T-cell (primary cell): ENCODE measurements at places on chromosomes 2 and 18.

- no peaks in the 10 kb centered on the region for H3K36me3 ChIP-seq
- H3K27ac ChIP-seq: no peak overlapping the region
- DNase-seq: no peak
Measured at GRCh38 chr2:218031771-218032257, 29.0 kb upstream of the TNS1 start.

GRCh38 chr2:85678377-85678776, 10.4 kb upstream of the SFTPB start:
- peaks cover 15% of the 10 kb centered on the region for H3K4me1 ChIP-seq
- H3K27ac ChIP-seq: no peak overlapping the region
- H3K27me3 ChIP-seq: peaks cover 17% of the 10 kb centered on the region
- DNase-seq: no peak
- no peaks in the 10 kb centered on the region for H3K36me3 ChIP-seq

DNA sequence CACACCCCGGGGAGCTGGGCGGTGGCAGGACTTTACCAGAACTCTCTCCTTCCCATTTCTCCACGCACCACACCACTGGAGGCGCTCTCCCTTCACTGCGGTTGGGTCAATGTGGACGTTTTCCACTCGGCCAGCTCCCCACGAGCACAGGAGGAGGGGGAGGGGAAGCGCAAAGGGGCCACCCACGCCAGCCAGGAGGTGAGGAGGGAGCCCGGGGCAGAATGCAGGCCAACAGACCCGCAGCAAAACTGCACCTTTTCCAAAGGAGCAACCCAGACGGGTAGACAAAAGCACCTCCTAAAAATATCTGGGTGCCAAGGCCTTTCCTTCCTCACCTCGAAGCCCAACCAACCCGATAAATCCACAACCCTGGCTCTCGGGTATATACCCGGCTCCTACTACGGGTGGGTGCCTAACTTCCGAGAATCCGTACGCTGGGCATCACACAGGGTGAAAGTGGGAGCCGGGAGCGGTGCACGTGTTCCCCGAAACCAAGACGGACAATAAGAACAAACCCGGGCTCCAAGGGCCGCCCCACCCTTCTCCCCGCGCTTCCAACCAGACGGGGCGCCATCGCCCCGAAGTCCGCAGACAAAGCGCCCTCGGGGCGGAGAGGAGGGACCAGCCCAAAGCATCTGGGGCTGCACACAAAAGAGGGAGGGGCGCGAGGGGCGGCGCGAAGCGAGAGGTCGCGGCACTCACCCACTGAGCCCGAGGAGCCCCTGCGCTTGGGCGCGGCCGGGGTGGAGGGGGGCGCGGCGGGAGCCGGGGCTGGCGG, 1.0 kb downstream of the RTN4 start:
- H3K36me3 ChIP-seq: no peaks in the 10 kb centered on the region
- H3K27me3 ChIP-seq: no peaks in the 10 kb centered on the region
- H3K27ac ChIP-seq: peak overlapping the region; percentile 48
- peak; percentile 26 for DNase-seq
- peak overlapping the region; percentile 91 for H3K4me3 ChIP-seq
- H3K4me1 ChIP-seq: peaks cover 25% of the 10 kb centered on the region

GRCh38 chr2:37104178-37104577, 19.9 kb downstream of the GPATCH11 start:
- no peak overlapping the region for H3K4me3 ChIP-seq
- DNase-seq: no peak
- no peak overlapping the region for H3K27ac ChIP-seq
- H3K27me3 ChIP-seq: no peaks in the 10 kb centered on the region
- H3K36me3 ChIP-seq: peaks cover 62% of the 10 kb centered on the region

GRCh38 chr2:113274432-113274831, 4.3 kb downstream of the PAX8 start:
- no peaks in the 10 kb centered on the region for H3K36me3 ChIP-seq
- no peak for DNase-seq
- no peak overlapping the region for H3K4me3 ChIP-seq
- peaks cover 5% of the 10 kb centered on the region for H3K4me1 ChIP-seq
- H3K27ac ChIP-seq: no peak overlapping the region

GRCh38 chr2:16813593-16813992, 148.0 kb upstream of the CYRIA start:
- no peaks in the 10 kb centered on the region for H3K4me1 ChIP-seq
- no peak for DNase-seq
- no peak overlapping the region for H3K4me3 ChIP-seq
- no peak overlapping the region for H3K27ac ChIP-seq
- H3K36me3 ChIP-seq: no peaks in the 10 kb centered on the region

GRCh38 chr2:197784956-197785941, at the start of gene BOLL:
Gene BOLL (minus strand): TSS chr2:197785319. CDS start chr2:197781850, 3,469 bp downstream.
- H3K4me3 ChIP-seq: peak within 1 kb of the TSS; percentile 57
- no peak within 1 kb of the TSS for H3K27ac ChIP-seq
- H3K4me1 ChIP-seq: no peaks in the 10 kb centered on the region
- peaks cover 26% of the 10 kb centered on the region for H3K27me3 ChIP-seq
- no peaks in the 10 kb centered on the region for H3K36me3 ChIP-seq

- no peak for DNase-seq
- no peaks in the 10 kb centered on the region for H3K36me3 ChIP-seq
- H3K27me3 ChIP-seq: no peaks in the 10 kb centered on the region
- H3K4me1 ChIP-seq: no peaks in the 10 kb centered on the region
- no peak overlapping the region for H3K27ac ChIP-seq
Measured at GRCh38 chr2:195026261-195026660, 630.8 kb upstream of the SLC39A10 start.

- H3K36me3 ChIP-seq: no peaks in the 10 kb centered on the region
- H3K4me1 ChIP-seq: no peaks in the 10 kb centered on the region
- DNase-seq: no peak
- no peaks in the 10 kb centered on the region for H3K27me3 ChIP-seq
- no peak overlapping the region for H3K4me3 ChIP-seq
Measured at GRCh38 chr18:60421356-60422118, 49.0 kb upstream of the MC4R start.

GRCh38 chr2:189056200-189057106, 82.3 kb downstream of the COL3A1 start:
- no peak overlapping the region for H3K4me3 ChIP-seq
- no peaks in the 10 kb centered on the region for H3K36me3 ChIP-seq
- H3K4me1 ChIP-seq: no peaks in the 10 kb centered on the region
- DNase-seq: no peak

GRCh38 chr2:209977386-209978239, 24.8 kb upstream of the RPE start:
- no peaks in the 10 kb centered on the region for H3K4me1 ChIP-seq
- no peak overlapping the region for H3K4me3 ChIP-seq
- no peak overlapping the region for H3K27ac ChIP-seq
- no peak for DNase-seq

DNA sequence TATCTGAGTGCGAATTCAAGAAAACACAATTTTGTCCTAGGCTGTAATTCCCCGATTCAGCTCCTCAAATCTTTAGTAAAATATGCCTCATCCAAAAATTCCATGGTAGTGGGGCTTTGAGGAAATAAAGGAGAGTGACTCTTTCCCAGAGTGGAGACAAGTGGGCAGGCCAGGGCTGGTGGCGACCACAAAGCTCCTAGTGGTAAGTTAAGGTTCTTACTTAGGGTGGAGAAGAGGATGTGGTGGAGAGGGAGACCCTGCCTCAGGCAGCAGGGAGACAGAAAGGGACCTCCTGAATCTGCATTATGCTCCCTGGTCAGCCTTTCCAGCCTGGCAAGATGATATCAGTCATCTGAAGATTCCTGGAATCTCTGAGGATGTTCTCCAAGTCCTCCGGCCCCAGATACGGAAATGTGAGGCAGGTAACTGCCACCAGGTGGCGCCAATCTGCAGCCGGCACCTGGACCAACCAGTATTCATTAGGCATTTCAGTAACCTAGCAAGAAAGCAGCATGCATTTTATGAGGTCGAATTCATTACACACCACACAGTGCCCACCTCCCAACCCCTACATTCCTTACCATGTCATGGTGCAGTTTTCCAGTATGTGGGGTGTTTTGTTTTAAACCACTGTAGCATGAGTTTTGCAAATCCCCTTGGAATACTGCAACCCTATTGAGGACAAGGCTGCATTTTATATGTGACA, 106.4 kb downstream of the POLE4 start:
- no peak overlapping the region for H3K4me3 ChIP-seq
- DNase-seq: peak; percentile 22
- no peaks in the 10 kb centered on the region for H3K36me3 ChIP-seq
- no peaks in the 10 kb centered on the region for H3K4me1 ChIP-seq
- H3K27me3 ChIP-seq: no peaks in the 10 kb centered on the region

GRCh38 chr18:24928301-24928878, 423.6 kb downstream of the ZNF521 start:
- H3K27me3 ChIP-seq: no peaks in the 10 kb centered on the region
- no peak overlapping the region for H3K27ac ChIP-seq
- no peaks in the 10 kb centered on the region for H3K4me1 ChIP-seq
- DNase-seq: no peak
- no peaks in the 10 kb centered on the region for H3K36me3 ChIP-seq

DNA sequence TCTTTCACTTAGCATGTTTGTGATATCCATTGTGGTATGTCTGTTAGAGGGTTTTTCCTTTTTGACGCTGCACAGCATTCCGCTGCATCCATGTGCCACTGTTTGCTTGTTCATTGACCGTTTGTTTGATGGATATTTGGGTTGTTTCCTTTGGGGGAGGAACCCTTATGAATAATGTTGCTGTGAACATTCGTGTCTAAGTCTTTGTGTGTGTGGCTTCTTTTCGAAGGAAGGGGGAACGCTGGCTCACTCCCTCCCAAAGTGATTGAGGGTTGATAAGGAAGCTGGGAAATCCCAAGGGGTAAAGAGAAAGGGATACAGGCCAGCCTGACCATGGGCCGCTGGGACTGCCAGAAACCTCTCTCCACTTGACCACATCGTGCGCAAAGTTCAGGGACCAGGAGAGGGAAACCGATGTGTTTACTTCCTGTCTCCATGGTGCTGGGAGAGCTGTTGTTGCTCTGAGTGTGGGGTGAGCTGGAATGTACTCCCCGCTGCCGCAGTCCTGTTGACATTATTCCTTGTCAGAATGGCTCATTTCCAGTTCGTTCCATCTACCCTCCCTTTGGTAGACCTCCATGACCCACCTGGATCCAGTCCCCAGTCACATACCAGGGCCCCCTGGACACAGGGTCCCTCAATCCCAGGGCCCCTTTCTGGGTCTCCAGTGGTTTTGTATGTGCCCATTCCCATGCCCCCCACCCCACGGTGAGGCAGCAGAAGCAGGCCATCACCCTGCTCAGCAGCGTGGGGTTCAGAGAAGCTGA, 39.6 kb downstream of the HS1BP3 start:
- no peak overlapping the region for H3K4me3 ChIP-seq
- no peak for DNase-seq
- no peaks in the 10 kb centered on the region for H3K36me3 ChIP-seq

GRCh38 chr18:51150113-51150700, 47.3 kb downstream of the MEX3C start:
- H3K36me3 ChIP-seq: no peaks in the 10 kb centered on the region
- H3K27me3 ChIP-seq: peaks cover 2% of the 10 kb centered on the region
- H3K27ac ChIP-seq: no peak overlapping the region
- DNase-seq: no peak
- no peak overlapping the region for H3K4me3 ChIP-seq

DNA sequence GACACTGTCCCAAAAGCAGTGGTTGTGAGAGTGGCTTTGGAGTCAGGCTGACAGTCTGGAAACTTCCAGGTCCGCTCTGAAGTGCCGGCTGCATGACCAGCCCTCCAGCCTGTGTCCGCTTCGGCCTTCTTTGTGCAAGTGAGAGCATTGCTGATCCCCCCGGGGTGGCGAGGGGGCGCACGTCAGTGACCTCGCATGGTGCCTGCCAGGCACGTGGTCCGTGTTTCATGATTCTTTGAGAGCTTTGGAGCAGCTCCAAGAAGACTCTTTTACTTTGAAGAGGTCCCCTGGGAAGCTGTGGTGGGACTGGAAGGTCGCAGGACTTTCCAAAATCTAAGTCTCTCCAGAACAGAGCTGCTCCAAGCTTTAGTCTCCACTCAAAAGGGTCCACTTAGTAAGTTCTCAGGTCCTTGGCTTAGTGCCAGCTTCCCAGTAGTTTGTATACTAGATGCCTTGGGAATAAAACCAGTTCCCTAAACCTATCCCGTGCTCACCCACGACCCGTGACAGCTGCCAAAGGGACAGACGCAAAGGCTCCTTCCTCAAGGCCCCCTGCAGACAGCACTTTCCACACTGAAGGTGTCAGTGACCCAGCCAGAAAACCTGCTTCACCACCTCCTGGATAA, 68.8 kb downstream of the ADI1 start:
- DNase-seq: no peak
- H3K4me3 ChIP-seq: no peak overlapping the region
- H3K27ac ChIP-seq: no peak overlapping the region
- H3K27me3 ChIP-seq: no peaks in the 10 kb centered on the region
- H3K4me1 ChIP-seq: no peaks in the 10 kb centered on the region
- H3K36me3 ChIP-seq: peaks cover 32% of the 10 kb centered on the region

DNA sequence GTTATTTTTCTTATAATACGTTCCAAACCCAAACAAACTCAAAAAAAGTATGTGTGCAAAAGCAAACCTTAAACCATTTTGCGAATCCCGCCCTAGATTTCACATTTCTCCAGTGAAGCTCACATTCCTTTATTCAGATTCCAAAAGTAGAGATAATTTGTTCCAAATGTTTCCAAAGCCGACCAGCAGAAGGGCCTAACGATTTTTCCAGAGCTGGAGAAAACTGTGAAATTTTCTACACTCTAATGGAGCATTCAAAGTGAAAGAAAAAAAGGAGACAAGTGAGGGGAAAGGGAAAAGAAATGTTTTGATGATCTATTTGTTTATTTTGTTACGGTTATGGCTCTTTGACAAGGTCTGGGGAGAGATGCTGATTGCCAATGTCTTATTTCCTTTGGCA, 286.5 kb upstream of the SLC14A2 start:
- no peaks in the 10 kb centered on the region for H3K4me1 ChIP-seq
- no peaks in the 10 kb centered on the region for H3K36me3 ChIP-seq
- no peaks in the 10 kb centered on the region for H3K27me3 ChIP-seq
- H3K4me3 ChIP-seq: no peak overlapping the region

GRCh38 chr2:172233987-172234715, 131.5 kb upstream of the DLX2 start:
- peaks cover 22% of the 10 kb centered on the region for H3K27me3 ChIP-seq
- H3K4me3 ChIP-seq: peak overlapping the region; percentile 53
- H3K36me3 ChIP-seq: no peaks in the 10 kb centered on the region

DNA sequence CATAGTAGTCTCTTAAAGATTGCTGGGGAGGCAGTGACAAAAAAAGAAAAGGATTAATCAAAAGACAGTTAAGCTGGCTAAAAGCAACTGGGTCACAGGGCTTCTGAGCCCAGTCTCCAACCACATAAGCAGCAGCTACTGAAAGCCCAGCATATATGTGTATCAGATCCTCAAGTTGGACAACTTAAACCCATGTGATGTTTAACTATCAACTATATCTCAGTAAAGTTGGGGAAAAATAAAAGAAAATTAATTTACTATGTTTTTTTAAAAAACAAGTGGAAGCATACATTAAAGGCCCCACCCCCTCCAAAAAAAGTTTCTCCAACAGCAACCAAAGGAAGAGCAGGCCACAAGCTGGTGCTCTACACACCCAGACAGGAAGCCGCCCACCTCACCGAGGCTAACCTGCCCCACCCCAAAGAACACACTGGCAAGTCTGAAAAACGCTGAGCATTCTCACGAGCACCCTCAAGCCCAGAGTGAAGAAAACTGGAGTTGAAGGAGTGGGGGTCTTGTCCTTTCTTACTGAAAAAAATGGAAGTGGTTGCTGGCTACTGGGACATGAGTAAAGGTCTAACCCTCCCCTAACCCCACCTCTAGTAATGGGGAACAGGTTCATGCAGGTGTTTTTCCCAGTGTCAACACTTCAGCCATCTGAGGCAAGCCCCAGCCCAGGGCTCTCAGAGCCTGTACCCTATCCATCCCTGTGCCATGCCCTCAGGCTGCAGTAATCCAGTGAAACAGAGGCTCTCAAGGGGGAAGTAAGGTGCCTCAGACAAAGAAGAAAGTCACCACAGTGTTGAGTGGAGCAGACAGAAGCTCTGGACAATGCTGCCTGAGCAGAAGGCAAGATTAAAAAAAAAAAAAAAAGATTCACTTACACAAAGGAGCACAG, 106.3 kb downstream of the GYPC start:
- no peaks in the 10 kb centered on the region for H3K27me3 ChIP-seq
- no peak overlapping the region for H3K4me3 ChIP-seq
- H3K4me1 ChIP-seq: peaks cover 49% of the 10 kb centered on the region
- H3K36me3 ChIP-seq: no peaks in the 10 kb centered on the region
- H3K27ac ChIP-seq: peak overlapping the region; percentile 36
